ENCODE measurements at places on chromosomes 5 and 9.
A peak's percentile ranks its signal among the peaks of the same experiment; 100 is the strongest.

GRCh38 chr9:96663506-96664120 lies 8.5 kb upstream of the PRXL2C start:
- no peak for DNase-seq

GRCh38 chr9:16414451-16414850 lies 456.0 kb downstream of the BNC2 start:
- no peak for DNase-seq

DNA sequence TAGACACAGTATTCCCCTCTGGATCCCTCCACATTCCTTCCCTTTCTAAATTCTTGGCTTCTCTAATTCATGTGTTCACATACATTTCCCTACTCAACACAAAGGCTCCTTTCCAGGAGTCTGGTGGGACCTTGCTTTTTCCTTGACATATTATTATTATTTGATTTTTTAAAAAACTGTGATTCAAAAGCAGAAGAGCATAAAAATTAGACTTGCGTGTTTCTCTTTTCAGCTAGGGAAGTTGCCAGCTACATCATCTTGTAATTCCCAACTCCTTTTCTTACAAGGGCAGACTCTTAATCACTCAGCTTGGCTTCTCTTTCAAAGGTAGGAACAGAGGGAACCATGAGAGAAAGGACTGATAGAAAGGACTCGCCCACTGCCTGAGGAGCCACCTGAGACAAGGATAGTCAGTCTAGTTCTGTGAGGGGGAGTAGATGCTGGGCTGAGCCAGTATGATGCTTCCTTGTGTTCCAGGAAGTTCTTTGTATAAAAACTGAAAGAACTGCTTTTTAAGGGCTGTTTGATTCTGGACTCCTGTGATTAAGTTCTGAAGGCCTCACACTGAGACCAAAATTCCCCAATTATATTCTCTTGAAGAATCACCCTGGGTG lies 51.0 kb upstream of the DPYSL3 start:
- DNase-seq: no peak

- DNase-seq: no peak
These were observed 64.9 kb downstream of the COL5A1 start for GRCh38 chr9:134706522-134706921.

DNA sequence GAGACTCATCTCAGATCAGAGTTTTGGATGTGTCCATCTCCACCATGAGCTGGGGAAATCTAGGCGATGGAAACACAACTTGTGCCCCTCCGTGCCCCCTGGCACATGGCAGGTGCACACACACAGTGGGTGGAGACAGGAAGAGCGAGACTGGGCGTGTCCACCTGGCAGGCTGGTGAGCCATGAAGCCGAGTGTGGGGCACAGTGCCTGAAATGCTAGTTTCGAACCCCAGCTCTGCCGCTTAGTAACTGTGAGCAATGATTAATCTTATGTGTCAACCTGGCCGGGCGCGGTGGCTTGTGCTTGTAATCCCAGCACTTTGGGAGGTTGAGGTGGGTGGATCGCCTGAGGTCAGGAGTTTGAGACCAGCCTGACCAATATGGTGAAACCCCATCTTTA lies 80.8 kb upstream of the RNU6ATAC start:
- no peak for DNase-seq

GRCh38 chr9:72509635-72510034 lies 11.8 kb upstream of the TMC1 start:
- DNase-seq: no peak

DNA sequence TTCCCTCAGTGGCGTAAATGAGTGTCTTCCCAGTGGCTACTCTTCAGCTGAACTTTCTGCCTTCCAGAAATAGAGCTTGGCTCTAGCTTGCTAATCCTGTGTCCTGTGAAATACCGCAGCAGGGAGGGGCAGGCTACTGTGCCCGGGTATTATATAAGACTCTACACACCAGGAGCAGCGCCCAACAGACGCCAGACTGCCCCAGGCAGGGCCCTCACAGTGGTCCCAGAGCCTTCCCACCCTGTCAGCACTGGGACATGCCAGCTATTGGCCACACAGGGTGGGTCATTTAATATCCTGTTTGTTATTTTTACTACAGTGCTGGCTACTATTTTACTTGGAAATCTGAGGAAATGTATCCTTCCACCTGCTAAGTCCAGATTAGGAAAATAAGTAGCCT lies 121.0 kb downstream of the FEM1C start:
- no peak for DNase-seq

GRCh38 chr5:66066826-66067225 lies 77.3 kb upstream of the SREK1 start:
- DNase-seq: no peak

GRCh38 chr9:134408389-134408788 lies 82.1 kb downstream of the RXRA start:
- no peak for DNase-seq

- no peak for DNase-seq
These were observed 205.2 kb downstream of the CAAP1 start for GRCh38 chr9:26687421-26687820.

DNA sequence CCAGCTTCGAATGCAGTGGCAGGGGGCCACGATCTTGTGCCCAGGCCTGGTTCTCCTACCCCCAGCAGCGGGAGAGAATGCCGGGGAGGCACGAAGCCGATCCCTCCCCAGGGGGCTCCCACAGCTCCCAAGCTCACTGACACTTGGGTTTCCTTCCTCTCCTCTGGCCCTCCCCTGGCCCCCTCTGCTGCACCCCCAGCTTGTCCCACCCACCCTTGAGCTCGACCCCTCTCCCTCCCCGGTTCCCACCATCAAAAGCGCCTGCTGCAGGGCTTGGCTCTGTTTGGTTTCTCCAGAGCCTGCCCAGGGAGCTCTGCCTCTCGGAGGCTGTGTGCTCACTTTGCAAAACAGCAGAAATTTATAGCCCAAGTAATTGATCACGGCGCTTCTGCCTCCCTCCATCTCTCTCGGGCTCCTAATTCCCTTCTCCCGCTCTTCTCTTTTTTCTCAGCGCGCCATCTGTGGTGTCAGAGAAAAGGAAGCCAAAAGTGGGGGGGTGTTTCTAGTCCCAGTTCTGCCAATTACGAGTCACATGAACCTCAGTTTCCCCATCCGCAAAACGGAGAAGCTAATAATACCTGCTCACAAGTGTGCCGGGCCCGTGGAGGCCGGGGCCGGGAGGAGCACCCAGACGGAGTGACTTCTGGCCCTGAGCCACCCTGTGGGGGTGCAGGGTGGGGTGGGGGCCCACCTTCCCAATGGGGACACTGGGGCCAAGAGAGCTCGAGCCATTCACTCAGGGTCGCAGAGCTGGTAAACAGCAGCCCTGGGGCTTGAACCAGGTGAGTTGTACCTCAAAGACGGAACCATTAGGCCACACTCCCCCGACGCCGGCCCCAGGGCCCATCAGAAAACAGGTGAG lies 141.2 kb upstream of the IER5L start:
- peak; percentile 18 for DNase-seq

- DNase-seq: no peak
These were observed 1.1 kb upstream of the CEP78 start for GRCh38 chr9:78234810-78235209.

DNA sequence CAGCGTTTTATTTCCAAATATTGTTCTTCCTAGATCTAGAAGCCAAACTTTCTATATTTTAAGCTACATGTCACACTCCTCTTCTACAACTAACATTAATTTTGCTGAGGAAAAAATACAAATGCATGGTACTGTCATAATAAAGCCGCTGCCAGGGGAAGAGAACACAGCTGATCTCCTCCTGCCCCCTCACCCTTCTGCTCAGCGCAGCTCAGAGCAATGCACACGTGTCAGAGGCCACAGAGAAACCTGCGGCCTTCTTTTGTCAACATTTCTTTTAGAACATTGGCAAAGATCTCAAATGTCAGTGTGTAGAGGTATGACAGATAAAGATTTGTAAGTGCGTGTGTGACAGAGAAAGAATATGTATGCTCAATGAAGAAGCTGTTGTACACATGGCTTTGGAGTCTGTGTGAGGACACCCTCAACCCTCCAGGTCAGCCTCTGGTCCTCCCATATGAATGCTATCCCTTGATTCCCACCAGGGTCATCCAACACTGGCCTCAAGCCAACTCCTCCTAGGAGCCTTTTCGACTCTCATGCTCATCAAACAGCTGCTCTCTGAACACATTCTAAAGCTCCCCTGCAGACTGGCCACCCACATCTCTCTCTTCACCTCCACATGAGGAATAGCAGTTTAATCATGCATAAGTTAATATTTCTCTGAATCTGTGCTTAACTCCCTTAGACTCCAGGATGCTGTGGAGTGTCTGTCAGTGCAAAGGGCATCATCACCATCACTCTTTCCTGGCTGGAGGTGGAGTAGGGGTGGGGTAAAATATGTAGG lies 40.9 kb downstream of the TAS2R1 start:
- no peak for DNase-seq

DNA sequence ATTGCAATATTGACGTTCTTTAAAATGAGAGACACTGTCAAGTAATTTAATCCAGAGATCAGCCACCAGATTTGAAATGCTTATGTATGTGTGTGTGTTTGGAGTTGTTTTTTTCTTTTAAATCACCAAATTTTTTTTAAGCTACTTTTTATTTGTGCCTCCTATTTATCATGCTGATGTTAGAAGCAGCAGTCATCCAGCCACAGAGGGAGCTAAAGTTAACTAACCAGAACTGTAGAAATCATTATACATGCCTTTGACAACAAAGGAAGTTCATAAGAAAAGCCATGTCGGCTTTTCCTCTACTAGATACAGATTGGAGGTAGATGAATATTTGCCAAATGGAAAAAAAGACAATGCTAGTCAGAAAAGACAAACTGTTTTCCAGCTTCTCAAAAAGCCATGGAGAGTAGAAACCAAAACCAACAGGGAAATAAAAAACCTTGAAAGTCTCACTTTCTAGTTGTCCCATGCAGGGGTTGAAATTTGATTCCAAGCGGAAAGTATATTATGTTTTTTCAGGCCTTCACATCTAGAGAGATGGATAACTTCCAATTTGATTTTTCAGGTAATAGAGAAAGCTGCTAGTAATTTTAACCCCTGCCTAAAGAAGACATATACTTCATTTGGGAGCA lies 4.5 kb downstream of the PURA start:
- DNase-seq: no peak

DNA sequence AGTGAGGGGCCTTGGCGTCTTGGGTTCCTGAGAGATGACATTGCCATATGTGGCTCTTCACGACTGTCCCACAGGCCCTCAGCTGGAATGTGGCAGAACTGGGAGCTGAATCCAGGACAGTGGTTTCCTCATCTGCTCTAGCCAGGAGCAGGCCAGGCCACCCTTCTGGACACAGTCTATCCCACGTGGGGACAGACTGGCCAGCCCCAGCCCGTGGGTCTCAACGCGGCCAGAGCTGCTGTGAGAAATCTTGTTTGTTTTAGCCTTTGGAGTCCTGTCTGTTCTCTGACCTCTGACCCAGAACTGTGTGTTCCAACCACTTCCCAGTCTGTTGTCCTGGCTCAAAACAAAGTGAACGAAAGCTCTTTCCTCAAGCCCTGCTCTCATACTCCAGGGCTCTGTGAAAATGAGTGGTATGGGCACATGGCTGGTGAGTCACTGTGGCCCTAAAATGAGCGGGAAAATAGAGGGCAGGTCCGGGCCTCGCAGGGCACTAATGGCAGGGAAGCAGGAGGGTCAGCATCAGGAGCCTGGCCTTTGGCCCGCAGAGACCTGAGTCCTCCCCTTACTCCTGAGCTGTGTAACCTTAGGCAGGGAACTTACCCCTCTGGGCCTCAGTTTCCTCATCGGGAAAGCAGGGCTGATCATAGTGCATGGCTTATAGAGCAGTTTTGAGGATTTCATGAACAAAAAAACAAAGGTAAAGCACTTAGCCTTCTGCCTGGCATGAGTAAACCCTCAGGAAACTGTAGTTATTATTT lies 34.8 kb upstream of the GLRX start:
- peak; percentile 28 for DNase-seq

DNA sequence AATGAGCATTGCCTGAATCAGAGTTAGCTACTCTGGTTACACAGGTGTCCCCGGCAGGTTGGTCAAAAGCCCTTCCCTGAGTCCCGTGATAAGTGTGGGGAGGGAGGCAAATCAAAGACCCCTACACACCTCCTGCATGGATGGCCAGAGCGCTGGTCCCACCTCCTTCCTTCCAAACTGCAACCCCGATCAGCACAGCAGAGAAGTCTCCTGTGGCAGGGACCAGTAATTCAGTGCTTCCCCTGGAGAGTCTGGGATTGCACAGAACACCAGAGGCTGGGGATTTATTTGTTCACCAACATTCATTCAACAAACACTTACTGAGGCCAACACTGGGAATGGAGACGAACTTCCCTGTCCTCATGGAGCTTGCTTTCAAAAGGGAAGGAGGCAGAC lies 46.2 kb downstream of the NSUN2 start:
- no peak for DNase-seq

- no peak for DNase-seq
These were observed 166.9 kb downstream of the DMRT2 start for GRCh38 chr9:1217076-1217475.

GRCh38 chr5:98768160-98768959 lies 5.1 kb upstream of the RGMB start:
- DNase-seq: peak; percentile 51

DNA sequence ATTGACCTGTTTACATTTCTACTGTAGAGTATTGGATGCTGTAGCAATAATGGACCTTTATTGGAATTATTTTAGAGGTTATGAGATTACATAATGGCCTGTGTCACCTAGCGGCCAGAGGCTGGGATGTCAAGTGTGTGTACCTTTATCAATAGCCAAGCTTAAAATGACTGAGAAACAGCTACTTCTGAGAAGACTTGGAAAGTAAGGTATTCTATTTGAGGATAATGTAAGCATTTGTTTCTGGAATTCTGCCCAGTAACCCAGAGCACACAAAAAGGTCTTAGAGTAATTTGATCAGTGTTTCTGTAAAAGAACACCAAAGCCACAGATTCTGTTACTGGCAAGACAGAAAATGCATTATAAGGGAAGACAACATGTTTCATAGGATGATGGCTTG lies 116.8 kb downstream of the MACIR start:
- DNase-seq: no peak

GRCh38 chr5:94690778-94691177 lies 72.3 kb downstream of the SLF1 start:
- DNase-seq: no peak
